ENCODE measurements at places on chromosomes 7 and 10.

DNA sequence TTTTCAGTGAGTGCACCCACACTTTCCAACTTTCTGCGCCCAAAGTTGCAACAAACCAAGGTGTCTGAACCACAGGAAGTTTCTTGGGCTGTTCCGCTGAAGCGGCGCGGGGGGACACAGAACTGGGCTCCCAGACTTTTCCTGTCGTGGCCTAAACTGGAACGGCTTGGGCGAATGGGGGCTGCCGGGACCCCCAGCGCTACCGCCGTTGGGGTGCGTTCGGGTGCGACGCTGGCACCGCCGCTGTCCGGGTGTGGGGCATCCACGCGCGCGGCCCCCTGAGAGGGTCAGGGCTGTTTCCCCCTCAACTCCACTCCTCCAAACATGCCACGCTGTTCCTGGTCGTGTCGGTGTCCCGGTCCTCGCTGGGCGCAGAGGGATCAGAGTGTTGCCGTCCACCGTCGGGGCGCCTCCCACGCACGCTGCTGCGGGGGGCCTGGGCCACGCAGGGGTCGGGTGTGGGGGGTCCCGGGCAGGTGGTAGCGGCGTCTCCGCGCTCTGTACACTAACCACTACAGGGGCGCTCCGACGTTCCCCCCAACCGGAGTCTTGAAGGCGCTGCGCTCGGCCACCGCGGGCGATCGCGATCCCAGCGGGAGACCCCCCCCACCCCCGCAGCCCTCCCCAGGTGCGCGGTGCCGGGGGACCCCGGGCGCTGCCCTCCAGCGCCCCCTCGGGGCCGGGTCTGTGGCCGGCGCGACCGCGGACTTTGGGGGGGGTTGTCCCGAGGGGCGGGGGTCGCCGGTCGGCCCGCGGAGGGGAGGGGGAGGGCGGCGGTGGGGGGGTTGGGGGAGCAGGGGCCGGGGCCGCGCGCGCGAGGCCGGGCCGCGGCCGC is 2.2 kb upstream of the CUX1 start:
- no peak for DNase-seq

DNA sequence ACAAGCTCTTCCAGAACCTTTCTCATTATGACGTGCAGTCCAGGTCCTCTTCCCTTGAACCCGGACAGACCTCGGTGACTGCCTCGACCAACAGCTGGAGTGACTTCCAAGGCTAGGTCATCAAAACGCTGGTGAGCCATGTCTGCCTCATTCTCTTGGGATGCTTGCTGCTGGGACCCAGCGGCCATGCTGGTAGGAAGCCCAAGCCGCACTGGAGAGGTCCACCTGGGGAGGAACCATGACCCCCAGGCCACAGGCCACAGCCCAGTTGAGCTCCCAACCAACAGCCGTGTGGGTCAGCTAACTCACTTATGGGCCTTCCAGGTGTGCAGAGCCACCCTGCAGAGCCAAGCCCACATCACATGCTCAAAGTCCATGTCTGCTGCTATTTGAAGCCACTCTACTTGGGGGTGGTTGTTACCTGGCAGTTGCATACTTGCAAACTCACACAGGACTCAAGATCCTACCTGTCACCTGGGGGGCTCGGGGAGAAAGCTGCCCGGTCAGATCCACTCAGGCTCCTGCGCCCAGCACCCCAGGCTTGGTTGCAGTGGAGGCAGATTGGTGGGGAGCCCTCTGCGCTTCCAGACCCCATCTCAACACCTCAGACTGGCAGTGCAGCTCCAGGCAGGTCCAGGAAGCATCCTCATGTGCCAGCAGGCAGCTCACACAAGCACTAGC is 57.0 kb downstream of the MICALL2 start:
- DNase-seq = no peak

DNA sequence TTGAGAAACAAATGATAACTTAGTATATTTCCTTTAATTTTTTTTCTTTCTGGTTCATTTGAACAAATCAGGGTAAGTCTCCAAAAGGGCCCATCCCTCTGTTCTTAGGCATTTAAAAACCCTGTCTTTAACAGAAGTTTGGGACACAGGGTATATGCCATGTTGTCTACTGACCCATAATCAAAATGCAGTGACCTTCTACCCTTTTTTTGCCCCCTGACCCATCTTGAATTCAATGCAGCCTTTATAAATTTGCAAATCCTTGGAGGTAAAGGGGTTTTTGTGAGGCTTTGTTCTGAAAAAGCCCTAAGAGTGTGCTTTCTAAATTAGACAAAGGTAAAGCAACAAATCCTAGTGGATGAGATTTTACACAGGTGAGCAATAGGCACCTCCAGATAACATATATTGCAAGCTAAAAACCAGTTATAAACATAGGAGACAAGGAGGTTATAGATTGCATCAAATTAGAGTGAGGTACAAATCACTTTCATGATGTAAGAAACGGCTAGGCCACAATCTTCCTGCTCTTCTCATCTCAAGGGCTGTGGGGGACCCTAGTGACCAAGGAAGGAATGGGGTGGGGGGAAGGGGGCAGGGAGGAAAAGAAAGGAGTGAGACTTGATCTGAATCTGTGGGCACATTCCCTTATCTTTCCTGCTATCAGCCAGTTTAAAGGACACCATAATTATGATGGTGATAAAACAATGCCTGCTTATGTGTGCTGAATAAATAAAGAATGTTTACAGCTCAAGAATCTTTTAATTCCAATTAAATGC is 2.7 kb downstream of the SKIDA1 start:
- DNase-seq = no peak

- no peak for DNase-seq
These were observed 19.6 kb upstream of the ZNF488 start for GRCh38 chr10:47403446-47404318.

DNA sequence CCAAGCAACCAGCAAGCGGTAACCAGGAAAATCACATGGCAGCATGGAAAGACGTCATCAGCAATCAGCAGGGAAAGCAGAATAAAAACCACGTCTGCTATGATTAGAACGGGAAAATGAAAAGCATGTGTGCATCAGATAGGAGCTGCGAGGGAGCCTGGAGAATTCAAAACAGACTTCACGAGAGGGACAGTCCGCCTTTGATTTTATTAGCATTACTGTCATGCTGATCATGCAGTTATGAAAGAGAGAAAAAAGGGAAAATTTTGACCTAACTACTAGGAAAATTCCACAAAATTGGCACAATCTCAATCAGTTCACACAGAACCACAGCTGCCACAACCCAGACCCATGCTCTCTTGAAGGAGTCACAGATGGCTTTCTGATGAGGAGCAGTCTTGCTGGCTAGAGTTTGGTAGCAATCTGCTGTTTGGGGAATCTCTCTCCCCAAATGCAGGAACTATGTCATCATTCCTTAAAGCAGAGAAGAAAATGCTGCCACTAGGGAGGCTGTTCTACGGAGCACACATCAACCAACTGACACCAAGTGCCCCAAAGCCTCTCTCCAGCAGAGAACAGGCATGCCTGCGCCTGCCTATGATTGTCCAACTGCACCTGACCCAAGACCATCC is 295.9 kb downstream of the TNS3 start:
- no peak for DNase-seq

DNA sequence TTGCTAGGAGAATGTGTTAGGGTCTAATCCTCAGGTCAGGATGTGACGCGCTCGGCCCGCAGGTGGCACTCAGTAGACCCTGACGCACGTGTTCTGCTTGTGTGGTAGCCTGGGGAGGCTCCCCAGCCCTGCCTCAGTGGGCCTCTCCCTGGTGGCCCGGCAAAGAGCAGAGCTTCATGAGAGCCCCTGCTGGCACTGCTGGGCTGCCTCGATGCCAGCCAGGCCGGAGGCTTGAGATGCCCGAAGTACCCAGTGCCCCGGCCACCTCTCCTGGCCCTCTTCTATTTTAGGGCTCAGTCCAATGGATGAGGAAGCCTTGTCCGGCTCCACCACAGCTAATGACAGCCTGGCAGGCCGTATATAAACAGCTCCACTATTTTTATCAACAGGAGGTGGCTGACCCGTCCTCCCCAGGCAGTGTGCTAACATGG is 42.0 kb downstream of the PRF1 start:
- DNase-seq = no peak

GRCh38 chr10:71751515-71752224 is 21.6 kb downstream of the VSIR start:
- no peak for DNase-seq

DNA sequence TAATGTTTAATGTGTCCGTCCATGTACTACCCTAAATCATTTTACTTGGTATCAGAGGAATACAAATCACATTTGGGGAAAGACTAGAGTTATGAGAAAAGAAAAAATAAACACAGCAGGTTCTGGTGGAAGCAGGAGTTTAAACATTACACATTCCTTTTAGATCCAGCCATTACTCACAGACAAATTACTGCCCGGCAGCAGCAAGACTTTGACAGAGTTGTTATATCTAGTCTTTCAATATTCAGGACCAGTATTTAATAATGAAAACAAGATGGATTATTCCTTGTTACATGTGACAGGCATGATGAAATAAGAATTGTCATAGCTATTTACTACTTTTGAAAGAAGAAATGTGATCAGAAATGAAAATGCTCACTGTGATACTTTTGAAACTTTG is 131.8 kb upstream of the GNAI1 start:
- DNase-seq = no peak

DNA sequence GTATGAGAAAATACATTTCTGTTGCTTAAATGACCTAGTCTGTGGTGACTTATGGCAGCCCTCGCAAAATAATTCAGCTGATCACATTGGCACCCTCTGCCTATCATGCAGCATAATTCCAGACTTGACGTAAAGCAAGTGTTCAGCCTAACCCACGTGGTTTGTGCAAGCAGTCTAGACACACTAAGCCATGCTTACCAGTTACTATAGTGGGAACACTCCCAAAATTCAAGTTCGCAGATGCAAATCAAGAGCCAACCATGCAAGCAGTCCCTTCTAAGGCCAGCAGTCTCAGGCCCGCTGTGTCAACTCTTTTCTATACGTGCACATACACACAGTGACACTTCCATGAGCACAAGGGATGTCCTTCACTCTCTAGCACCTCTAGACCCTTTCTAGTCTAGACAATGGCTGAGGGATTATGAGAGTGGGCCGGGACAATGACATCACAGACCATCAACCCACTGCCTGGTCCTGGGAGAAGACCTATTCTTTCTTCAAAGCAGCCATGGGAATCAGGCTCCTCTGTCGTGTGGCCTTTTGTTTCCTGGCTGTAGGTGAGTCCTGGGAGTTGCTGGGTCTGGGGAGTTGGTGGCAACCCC is 29.0 kb upstream of the PRSS1 start:
- DNase-seq = no peak

- no peak for DNase-seq
These were observed 69.5 kb downstream of the NPSR1 start for GRCh38 chr7:34727464-34727995.

GRCh38 chr10:132648072-132648850 is 110.7 kb downstream of the INPP5A start:
- no peak for DNase-seq

DNA sequence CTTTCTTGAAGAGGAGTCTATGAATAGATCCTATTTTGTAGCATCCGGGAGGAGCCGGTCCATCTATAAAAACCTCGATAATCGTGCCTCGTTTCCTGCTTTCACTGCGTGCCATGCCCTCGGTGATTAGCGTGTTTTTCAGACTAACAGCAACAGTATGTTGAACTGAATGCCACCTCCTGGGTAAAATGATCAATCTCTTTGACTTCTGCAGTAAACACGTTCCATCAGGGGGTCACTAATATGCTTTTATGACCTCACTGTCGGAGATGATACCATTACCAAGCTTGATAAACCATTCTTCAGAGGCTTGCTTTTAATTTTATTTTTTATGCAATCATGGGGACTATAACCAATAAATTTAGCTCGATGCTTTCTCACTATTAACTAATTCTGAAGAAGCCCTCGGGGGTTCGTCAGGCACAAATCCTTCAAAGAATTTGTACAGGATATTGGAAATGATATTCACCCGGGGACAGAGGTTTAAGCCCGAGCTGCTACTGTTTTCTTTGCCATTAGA is 228.3 kb downstream of the ADARB2 start:
- DNase-seq = no peak

DNA sequence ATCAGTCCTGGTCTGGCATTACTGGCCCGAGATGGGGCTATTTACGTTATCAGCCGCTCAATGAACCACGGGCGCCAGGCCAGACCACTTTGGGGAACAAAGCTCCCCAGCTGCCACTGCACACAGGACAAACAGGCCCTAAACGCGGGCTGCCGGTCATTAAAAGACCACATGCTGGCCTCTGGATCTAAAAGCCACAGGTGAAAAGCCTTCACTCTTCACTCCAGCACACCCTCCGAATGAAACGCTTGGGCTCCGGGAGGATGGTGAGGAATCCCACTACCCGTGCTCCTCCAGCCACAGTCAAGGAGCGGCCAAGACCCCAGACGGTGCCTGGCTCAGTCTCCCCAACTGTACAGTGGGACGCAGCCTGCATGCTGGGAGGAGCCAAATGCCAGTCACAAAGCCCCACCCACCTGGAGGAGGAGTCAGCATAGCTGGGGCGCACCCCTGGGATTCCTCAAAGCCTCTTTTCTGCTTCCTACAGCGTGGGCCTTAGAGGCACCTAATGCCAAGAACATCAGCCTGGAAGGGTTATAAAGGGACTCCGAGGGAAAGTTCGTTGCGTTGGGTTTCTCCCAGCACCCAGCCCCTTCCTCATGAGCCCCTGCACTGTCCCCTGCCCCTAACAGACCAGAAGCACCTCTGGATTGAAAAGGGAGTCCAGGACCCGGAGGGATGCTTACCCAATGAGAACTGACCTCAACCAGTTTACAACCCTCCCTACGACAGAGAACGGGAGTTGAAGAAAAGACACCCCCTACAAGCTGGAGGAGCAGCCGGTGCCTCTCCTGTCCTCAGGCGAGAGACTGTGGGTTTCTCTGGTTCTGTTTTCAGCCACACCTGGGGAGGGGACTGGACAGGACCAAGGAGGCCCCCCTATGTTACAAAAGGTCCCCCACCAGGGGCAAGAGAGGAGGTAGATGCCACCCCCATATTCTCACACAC is 4.7 kb downstream of the PDGFA start:
- peak; percentile 29 for DNase-seq

DNA sequence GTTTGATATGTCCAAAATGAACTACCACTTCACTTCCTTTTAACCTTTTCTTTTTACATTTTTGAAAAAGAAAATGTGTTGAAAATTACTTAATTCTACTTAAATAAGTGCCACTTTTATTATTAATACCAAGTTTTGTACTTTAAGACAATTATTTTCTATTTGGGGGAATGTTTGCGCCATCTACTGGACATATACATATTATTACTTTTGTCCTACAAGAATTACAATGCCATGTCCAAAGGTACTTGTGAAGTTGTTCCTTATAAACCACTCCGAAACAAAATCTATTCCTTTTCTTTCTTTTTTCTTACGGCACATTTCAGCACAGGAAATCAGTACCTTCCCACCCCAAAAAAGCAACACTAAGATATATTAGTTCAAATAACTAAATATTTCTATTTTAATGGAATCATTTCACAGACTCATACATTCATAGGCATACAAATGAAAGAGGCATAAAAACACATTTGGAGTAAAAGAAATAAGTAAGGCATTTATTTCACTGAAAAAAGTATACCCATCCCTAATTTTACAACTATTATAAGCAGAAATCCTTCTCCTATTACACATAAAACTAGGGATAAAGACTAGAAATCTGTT is 169.9 kb downstream of the RNF133 start:
- peak; percentile 67 for DNase-seq

DNA sequence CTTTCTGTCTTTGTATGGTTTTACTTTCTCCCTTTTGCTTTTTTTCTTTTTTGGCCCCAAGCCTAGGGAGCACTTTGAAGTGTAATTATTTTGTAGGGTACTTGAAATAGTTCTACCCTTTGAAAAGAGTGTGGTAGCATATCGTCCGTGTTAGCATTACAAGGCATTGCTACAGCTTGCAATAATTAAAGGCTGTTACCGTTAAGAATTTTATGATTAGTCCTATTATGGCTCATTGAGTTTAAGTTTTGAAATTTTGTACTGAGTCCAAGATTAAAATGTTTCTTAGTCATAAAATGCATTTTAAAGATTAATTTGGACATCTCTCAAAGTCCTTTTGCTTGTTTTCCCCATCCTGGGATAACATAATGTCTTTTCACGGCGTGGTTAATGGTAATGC is 490.0 kb upstream of the LRRN3 start:
- DNase-seq = no peak

Measured in cardiac fibroblast (primary cell).